ENCODE measurements at places on chromosomes 3 and 15.

GRCh38 chr15:43249236-43249635 lies 17.5 kb downstream of the TGM5 start:
- DNase-seq, result no peak

DNA sequence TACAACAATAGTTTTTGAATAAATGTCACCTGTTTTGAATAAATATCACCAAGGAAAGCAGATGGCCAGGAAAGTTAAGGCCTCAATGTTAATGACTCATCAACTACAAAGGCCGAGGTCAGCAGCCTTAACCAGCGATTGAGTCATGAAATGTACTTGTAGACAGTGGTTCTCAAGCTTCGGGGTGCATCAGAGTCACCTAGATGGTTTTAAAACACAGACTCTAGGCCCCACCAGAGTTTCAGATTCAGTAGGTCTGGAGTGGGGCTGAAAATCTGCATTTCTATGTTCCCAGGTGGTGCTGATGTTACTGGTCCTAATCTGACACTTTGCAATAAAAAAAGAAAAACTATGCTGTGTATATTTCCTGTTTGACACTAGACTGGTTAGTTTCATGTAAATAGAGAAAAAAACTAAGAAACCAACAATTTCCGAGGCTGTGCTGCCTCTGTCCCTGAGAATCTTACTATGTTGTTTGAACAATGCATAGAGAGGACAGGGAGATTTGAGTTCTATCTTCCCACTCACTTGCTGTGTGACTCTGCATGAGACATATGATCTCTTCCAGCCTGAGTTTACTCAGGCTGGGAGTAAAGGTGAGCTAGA lies 9.8 kb downstream of the RAB27A start:
- DNase-seq, result peak; percentile 95

DNA sequence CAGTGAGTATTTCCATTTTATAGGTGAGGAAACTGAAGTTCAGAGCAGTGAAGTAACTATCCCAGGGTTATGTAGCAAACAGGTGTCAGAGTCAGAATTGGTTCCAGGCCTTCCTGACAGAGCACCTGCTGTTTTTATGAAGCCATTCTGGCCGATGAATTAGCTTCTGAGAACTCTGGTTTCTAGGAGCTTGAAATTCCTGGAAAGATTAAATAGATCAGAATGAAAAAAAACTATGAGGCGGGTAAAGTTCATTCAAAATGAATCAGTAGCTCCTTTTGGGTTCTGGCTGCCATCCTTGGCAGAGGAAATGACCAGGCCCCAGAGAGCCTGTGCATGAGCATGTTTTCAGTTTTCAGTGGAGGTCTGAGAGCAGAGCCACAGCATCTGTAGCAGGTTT lies 59.3 kb upstream of the CFAP161 start:
- DNase-seq, result no peak

DNA sequence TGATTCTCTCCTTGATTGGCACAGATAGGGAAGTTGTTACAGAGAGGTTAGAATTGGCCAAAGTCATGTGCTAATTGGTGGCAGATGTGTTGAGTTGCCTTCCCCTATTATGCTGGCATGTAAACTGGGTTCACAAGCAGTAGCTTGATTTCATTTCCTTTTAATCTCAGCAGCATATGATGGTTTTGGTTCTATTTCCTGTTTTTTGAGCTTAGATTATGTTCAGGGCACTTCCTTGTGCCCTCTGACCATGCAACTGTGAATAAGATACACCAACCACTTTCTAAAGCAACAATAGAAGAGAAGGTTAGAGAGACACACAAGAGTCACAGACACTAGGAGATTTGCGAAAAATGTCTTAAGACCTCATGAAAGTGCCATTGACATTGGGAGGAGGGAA lies 16.5 kb downstream of the HPS3 start:
- no peak for DNase-seq

DNA sequence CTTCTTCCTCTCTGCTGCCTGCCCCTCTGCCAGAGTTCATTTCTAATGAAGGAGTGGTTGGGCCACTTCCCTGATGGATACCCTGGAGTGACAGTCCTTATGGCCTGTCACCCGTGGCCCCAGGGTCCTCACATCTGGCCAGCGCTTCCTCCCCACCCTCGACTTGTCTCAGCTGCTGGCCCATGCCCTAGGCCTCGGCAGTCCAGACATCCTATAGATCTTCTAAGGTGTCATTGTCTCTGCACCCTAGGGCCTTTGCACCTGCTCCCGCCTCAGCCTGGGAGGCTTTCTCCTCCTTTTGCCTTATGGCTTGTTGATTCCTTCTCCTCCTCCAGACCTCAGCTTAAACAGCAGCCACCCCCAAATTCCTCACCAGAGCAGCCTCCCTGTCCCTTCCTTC lies 181.0 kb downstream of the NSMCE3 start:
- DNase-seq, result no peak

- peak; percentile 55 for DNase-seq
Measured at GRCh38 chr3:79246875-79247724, 520.7 kb downstream of the ROBO1 start.

DNA sequence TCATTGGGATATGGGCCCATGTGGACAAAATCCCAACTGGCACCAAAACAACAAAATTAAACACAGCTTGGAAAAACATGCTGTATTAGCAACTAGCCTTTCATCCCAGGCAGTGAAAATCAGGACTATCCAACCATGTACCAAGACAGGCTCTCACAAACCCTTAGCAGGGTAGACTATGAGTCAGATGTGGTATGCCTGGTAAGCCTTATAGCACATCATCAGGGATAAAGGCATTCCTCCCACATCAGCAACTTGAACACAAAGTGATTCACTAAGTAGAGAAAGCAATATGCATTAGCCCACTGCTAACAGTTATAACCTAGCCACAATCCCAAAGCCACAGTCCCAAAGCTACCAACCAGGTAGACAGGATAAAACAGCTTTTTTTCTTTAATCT lies 8.0 kb downstream of the CEP152 start:
- DNase-seq, result peak; percentile 91

GRCh38 chr3:27253831-27254230 lies 115.4 kb downstream of the NEK10 start:
- peak; percentile 40 for DNase-seq

DNA sequence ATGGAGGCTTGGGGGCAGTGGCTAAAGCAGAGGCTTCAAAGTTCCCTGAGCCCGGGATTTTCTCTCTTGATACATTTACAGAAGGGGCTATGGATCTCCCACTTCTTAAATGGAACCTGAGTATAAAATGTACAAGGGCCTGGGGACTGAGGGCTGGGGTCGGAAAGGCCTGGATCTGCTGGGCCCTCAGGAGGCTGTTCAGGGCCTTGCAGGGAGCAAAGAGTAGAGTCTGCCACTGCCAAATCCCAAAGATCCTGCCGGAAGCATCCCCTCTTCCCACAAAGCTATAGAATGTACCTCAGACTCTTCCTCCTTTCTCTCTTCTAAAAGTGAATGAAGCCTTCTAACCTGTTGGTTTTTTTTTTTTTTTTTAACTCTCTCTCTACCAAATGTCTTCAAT lies 59.8 kb upstream of the ARHGEF3 start:
- no peak for DNase-seq

- DNase-seq, result no peak
Measured at GRCh38 chr3:165682734-165683133, 154.5 kb downstream of the BCHE start.

- DNase-seq, result peak; percentile 86
Measured at GRCh38 chr15:58469432-58470353, 37.9 kb downstream of the LIPC start.

- DNase-seq, result peak; percentile 65
Measured at GRCh38 chr3:97793420-97794019, 28.3 kb upstream of the CRYBG3 start.

GRCh38 chr15:91515188-91515754 lies 338.2 kb upstream of the SLCO3A1 start:
- DNase-seq, result no peak

DNA sequence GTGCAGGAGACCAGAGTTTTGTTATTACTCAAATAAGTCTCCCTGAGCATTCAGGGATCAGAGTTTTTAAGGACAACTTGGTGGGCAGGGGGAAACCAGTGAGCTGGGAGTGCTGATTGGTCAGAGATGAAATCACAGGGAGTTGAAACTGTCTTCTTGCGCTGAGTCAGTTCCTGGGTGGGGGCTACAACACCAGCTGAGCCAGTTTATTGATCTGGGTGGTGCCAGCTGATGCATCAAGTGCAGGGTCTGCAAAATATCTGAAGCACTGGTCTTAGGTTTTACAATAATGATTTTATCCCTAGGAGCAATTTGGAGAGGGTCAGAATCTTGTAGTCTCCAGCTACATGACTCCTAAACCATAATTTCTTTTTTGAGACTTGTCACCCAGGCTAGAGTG lies 13.8 kb upstream of the ZNF662 start:
- no peak for DNase-seq

DNA sequence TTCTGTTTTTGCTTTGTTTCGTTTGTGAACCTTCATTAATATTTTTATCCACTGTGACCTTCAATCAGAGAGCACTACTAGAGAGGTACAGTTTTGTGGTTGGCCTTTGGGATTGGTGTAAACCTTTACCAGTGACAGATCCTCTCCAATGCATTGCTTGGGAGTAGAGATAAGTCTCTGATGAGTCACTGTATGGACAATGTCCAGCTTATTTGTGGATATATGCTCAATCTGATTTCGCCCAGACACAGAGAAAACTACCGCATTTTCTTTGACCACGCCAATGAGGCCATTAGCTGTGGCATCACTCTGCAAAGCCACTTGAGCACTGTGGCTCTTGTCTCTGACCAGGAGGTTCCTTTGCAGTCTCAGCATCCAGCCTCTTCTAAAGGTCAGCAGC lies 964.7 kb downstream of the TUSC7 start:
- peak; percentile 16 for DNase-seq

Data from mesenchymal stem cell (in vitro differentiated cells and primary cell).